Mesothelial cell of epicardium (in vitro differentiated cells): ENCODE measurements at places on chromosomes 7 and 10. TPM values are rescaled to one million over a fixed set of nuclear protein-coding genes. Genes with fewer than 3 reads are reported as not detected.

Gene HECW1
- total RNA-seq: 1.0 to 1.9 TPM (median 1.4 TPM) in 3 replicates

Gene UNCX
- not detected in 3 replicates for total RNA-seq

GRCh38 chr7:80661729-80662128 is 23.3 kb downstream of the CD36 start:
- H3K36me3 ChIP-seq: no peaks in the 10 kb centered on the region
- no peak for DNase-seq
- H3K27ac ChIP-seq: no peak overlapping the region

GRCh38 chr7:112843151-112843550 is 53.0 kb upstream of the TMEM168 start:
- no peak overlapping the region for H3K4me3 ChIP-seq
- no peaks in the 10 kb centered on the region for H3K27me3 ChIP-seq
- peaks cover 10% of the 10 kb centered on the region for H3K36me3 ChIP-seq
- no peak overlapping the region for H3K27ac ChIP-seq
- peaks cover 2% of the 10 kb centered on the region for H3K4me1 ChIP-seq

DNA sequence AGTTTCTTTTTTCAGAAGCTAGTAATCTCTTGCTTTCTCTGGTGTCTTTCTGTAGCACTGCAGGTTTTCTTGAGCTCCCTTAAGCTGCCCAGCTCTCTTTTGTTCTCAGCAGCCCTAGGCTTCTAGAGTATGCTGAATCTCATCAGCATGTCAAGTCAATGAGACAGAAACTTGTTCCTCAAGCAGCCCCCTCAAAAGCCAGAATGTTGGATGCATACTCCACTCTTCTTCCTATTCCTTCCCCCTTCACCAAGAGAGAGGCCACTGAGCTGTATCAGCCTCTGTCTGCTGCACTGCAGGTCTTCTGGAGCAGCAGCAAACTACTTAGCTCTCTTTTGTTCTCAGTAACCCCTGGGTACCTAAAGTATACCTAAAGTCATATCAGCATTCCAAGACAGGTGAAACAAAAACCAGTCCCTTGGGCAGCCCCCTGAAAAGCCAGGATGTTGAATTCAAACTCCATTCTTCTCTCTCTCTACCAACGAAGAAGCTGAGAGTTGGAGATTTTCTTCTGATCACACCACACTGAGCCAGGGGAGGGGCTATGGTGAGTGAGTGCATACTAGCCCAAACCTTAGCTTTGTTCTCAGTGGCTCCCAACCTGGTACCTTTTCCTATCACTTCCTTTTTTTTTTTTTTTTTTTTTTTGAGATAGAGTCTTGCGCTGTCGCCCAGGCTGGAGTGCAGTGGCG is 73.3 kb upstream of the WAC start:
- H3K27ac ChIP-seq: no peak overlapping the region
- peaks cover 11% of the 10 kb centered on the region for H3K4me1 ChIP-seq
- H3K27me3 ChIP-seq: no peaks in the 10 kb centered on the region

- no peak overlapping the region for H3K4me3 ChIP-seq
- peaks cover 4% of the 10 kb centered on the region for H3K36me3 ChIP-seq
- DNase-seq: no peak
- peaks cover 5% of the 10 kb centered on the region for H3K4me1 ChIP-seq
Observed at GRCh38 chr7:30654296-30655090, 27.8 kb downstream of the CRHR2 start.
